Stimulated activated CD4-positive, alpha-beta T cell treated with anti-CD3 and anti-CD28 coated beads, Interleukin-12 subunit alpha, Interleukin-12 subunit beta, amount 100 ng/mL, for 4 hours (primary cell): ENCODE measurements at places on chromosomes 6 and 20.

DNA sequence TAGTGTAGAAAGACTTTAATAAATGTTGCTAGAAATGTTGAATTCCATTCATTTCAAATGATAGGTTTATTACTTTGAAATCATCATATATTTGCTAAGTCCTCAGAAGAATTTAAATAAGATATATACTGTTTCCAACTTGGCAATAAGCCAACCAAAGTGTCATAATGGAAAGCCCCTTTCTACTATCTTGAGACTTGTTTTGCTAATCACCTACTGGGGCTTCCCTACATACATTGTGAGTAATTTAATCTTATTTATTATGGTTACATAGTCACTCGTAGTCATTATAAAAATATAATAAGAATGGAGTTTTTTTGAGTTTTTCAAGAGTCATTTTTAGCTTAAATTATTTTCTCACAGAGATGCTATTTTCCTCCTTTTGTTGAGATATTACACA, 20.7 kb downstream of the COL19A1 start:
- no peak for DNase-seq

DNA sequence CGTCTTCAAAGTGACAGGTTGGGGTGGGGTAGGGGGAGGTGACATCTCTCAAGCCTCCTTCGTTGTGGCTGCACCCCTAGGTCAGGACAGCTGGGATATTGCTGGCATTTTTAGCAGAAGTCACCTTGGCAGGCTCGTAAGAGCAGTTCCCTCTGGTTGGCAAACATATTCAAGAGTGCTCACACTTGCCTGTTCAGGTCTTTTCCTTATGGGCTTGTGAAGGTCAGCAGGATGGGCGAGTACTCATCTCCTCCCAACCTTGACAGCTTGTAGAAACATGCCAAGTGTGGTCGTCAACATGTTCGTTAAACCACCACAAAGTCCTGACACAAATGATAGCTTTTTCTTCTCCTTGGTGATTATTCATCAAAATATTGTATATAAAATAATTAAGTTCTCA, 113.6 kb downstream of the HDGFL1 start:
- DNase-seq: no peak

GRCh38 chr6:85419046-85419759, 30.7 kb upstream of the NT5E start:
- DNase-seq: no peak

DNA sequence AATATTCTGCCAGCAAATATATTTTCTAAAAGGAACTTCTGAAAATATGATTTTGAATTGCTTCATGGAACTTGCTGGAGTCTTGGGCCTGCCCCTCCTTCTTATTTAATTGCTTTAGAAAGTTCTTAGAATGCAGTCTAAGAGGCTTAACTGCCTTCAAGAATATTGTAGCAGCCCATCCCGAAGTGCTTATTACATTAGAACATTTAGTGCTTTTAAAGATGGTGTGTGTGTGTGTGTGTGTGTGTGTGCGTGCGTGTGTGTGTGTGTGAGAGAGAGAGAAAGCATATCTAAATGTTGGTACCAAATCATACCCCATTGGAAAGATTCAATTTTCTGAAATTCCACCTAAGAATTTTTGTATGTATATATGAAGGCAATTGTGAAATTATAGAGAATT, 193.5 kb downstream of the SLC24A3 start:
- no peak for DNase-seq

- no peak for DNase-seq
Measured at GRCh38 chr20:19588241-19588640, 169.8 kb upstream of the RIN2 start.

GRCh38 chr20:62666736-62667529, 24.6 kb downstream of the SLCO4A1 start:
- no peak for DNase-seq

- DNase-seq: no peak
Measured at GRCh38 chr20:18754653-18755045, 58.9 kb upstream of the SCP2D1 start.

- no peak for DNase-seq
Measured at GRCh38 chr6:45658400-45658799, 280.7 kb upstream of the SUPT3H start.

GRCh38 chr6:128455959-128456358, 64.4 kb downstream of the PTPRK start:
- DNase-seq: no peak

GRCh38 chr20:57749131-57749690, 39.4 kb upstream of the PMEPA1 start:
- no peak for DNase-seq

- no peak for DNase-seq
Measured at GRCh38 chr6:52249078-52249477, 4.8 kb upstream of the IL17F start.

DNA sequence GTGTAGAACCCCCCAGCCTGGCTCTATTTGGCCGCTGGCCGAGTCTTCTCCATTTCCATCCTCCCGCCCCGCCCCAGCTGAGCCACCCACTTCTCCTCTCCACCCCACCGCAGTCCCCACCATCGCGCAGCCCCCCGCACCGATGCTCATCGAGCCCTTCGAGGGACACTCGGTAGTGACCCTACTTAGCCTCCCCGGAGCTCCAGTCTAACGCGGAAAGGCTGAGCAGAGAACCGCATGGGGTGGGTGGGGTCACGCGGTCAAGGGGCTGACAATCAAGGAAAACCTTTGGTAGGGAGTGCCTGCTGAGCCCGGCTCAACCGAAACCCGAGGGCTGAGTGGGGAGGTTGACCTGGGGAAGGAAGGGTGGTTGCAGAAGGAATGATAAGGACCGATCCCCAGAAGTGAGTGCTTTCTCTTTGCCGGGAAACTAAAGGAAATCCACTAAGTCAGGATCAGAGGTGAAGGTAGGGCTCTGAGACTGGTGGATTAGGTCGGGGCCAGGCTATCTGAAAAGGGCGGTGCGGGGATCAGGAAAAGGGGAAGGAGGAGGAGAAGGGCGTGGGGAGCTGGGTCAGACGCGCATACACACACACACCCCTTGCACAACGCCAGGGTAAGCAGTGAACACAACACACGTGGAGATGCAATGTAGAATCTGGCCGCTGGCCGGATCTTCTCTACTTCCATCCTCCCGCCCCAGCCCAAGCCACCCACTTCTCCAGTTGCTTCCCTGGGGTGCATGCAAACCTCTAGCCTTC, 49.8 kb downstream of the CPXM1 start:
- DNase-seq: no peak

DNA sequence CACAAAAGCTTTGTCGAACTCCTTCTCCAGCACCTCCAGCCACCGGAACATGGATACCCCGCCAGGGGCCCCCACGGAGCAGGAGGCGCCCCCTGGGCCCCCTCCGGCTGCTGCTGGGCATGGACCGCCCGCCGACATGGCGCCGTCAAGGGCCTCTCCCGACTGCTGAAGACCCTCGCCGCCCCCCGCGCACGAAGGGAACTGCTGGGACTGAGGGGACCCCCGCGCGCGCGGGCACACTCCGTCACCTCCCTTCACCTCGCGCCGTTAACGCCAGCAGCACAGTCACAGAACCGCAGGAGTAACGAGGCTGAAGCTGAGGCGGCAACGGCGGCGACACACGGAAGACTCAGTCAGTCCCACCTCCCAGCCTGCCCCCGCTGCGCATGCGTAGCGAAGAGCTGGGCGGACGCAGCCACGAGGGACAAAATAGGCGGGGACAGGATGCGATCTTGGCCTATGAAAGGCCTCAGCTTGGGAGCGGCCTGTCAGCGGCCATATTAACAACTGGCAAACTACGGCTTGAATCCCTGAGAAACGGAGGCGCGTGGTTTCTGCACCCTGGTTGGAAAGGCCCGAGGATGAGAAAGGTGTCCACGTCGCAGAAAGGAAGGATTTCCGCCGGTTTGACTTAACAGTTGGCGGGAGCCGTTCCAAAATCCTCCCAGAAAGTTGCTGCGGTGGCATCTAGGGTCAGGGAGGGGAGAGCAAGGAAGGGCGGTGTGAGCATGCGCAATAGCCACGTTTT, at the start of gene GOPC:
Gene GOPC, minus strand, starts transcription at position 361 of the 748 bp plus-strand sequence. Its CDS starts 223 bp downstream, at position 138.
- peak; percentile 88 for DNase-seq

- no peak for DNase-seq
Measured at GRCh38 chr6:10297832-10298231, 117.0 kb downstream of the TFAP2A start.

GRCh38 chr20:42474646-42475045, 715.1 kb downstream of the PTPRT start:
- DNase-seq: no peak

DNA sequence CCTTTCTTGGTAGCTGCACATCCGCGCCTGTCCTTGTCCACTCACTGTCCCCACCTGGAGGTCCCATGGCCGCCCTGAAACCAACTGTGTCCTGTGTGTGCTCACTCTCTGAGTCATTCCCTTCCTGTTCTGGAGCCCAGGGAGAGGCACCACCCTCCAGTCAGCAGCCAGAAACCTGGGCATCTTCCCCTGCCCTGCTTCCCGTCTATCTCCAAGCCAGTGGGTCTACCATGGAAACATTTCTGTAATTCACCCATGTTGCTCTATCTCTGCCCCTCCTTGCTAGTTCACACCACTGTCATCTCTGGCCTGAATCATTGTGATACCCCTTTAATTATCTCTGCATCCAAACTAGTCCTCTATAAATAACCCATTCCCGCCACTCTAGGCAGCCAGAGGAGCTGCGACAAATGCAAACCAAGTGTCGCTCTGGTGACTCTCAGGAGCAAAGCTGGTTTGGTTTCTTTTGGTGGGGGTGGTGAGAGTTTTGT, 28.8 kb upstream of the SYNJ2 start:
- DNase-seq: no peak

GRCh38 chr6:140850438-140850837, 1282.3 kb upstream of the GJE1 start:
- no peak for DNase-seq

DNA sequence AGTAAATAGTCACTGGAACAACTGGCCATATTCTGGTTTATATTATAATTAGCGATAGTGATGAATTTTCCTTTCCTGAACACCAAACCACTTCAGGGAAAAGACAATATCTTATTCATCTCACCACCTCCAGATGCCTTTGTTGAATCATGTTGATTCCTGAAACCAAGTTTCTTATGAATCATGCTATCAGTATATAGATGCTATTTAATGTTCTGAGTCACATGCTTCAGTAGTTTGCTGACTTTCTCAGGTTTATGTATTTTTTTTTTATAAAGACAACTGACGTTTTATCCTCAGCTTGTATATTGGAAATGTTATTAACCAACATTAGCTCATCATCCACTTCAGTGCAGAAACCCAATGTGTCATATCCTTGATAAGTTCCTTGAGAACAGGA, 710.2 kb upstream of the POU3F2 start:
- DNase-seq: no peak

DNA sequence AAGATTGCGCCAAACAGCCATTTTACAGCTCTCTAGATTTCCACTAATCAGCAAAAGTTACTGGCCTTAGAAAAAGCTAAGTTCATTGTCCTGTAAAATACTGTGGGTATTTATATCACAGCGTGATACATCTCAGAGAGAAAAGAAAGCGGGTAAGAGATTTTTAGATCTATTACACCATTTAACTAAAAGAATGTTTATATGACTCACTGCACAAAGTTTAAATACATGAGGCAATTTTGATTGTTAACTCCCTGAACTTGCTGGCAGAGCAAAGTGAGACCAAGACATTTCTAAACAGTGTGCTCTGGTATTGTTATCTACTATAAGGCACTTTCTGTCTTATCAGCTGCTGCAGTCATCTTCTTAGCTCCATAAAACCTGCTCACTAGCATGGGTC, 314.3 kb downstream of the EPHA7 start:
- no peak for DNase-seq

GRCh38 chr6:15941168-15941567, 187.7 kb upstream of the MYLIP start:
- no peak for DNase-seq

DNA sequence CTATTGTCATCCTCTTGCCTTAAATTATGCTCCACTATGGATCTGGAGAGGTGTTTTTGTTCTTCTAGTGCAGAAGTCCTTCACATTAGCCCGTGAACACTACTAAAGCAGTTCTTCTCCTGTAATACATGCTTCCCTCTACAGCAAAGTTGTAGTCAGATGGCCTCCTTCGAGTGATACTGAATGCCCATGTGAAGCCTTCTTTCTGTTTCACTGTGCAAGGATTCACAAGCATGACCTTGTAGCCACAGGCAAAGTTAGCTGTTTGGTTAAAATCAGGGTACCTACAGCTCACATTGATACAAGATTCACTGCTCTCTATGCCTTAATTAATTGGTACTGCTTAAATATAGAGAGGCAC, 47.6 kb downstream of the ARHGAP18 start:
- no peak for DNase-seq

DNA sequence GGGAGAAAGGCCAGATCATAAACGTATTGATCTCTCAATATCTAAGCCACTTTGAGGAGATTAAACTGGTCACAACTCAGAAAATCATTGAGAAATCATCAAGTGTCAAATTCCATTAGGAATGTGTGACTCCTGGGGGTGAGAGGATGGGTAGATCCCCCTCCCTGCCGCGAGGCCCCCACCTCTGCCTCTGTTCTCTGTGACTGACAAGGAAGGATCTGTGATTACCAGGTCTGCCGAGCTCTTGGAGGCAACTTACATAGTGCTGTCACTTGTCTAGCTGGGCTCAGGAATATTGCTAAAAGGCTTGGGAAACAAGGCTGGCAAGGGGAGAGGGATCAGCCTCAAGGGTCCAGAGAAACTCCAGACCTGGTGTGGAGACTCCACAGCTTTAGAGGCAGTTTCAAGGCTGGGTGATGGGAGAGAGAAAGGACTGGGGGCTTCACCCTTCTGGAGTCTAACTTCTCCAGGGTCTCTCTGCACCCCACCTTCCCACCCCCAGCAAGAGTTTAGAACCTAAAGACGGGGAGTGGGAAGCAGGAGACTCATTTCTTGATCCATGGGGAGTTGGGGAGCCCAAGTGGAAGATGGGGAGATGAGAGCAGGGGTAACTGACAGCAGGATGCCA, 11.6 kb upstream of the ARMC12 start:
- no peak for DNase-seq

DNA sequence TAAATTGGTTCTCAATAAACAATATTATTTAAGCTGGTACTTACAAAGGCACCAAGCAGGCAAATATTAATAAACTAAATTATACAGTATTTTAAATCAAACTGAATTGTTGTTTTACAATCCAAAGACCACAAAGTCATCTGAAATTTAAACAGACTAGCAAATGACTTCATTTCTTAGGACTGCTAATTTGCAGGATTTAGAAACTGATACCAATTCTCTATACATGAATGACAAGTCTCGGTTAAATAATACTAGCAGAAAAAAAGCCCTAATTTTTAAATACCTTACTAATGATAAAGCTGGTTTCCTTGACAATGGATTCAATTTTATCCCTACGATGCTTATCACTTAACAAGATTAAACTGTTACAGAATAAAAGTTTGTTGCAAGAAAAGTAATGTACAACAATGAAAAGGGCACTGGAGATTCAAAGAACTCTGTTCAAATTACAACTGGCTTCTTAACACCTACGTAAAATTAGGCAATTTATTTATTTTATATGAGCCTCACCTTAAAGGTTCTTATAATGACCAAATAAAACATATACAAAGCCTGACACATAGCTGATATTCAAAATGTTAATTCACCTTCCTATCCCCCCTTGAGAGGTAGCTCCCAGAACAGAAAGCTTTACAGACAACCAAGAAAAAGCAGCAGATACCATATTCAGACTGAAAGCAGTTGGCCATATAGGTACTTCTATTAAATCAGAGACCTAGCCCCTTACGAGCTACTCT, 33.1 kb downstream of the HBS1L start:
- DNase-seq: no peak
